ENCODE measurements at places on chromosomes 11 and 22.

GRCh38 chr11:2269601-2270321, 627 bp downstream of the ASCL2 start:
- DNase-seq = peak; percentile 98

GRCh38 chr11:44880511-44880910, 70.2 kb downstream of the TP53I11 start:
- DNase-seq = peak; percentile 28

DNA sequence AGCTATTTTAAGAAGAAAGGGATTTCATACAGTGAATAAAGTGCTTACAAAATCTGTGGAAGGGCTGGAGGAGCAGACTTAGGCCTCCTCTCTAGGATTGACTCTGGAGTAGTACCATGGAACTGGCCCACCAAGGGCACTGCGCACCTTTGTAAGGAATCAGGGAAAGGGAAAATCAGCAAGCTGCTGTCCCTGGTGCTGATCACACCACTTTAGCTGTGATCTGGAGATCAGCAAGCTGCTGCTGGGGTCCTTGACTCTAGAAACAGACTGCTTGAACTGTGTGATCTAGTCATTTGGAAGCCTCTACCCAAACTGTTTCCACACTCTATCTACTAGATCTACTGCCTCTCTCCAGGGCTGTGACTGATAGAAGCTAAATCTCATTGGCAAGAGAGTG, 18.4 kb upstream of the TECTA start:
- DNase-seq = peak; percentile 9

DNA sequence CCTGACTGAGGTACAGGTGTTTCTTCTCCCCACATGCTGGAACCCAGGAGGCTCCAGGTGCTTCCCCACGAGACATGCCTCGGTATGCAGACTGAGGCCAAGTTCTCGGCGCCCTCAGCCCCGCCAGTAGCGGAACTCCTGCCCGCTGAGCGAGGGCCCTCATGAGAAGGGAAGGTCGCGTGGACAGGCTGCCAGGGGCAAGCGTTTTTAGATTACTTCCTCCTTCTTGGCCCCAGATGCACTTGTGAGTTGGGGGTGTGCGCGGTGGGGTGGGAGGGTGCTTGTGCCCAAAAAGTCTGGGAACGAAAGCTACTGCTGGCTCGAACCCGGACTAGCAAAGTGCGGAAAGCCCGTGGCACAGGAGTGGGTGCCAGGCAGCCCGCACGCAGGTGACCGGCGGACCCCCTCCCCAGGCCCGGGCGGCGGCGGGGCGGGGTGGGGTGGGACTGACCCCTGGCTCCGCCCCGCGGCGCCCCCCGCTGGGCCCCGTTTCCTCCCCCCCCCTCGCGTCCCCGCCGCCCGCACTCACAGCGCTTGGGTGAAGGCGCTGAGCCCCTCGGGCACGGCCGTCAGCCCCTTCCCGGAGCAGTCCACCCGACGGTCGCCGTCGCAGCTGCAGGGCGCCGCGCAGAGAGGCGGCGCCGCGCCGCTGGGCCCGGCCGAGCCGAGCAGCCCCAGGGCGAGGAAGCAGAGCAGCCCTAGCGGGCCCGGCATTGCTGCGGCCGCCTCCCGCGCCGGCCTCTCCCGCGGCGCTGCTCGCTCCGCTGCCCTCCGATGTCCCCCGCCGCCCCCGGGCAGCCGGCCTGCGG, 797 bp downstream of the LGR4 start:
- peak; percentile 68 for DNase-seq

- DNase-seq = no peak
Measured at GRCh38 chr22:38524429-38524828, 18.3 kb upstream of the DDX17 start.

All from DMS53 (cell line).